ENCODE measurements at places on chromosomes 4 and X. TPM values are rescaled to one million over a fixed set of nuclear protein-coding genes. Genes with fewer than 3 reads are reported as not detected.
A peak's percentile ranks its signal among the peaks of the same experiment; 100 is the strongest.

Gene PSAPL1
- not detected for total RNA-seq

GRCh38 chr4:1200425-1201035 is 28.1 kb upstream of the SPON2 start:
- peak; percentile 68 for DNase-seq

Gene RHOXF2
- not detected for total RNA-seq

Gene TMSB15B
- 34.3 TPM for total RNA-seq

GRCh38 chr4:76377481-76377901 is 43.5 kb downstream of the CCDC158 start:
- no peak for DNase-seq

Data from M059J (cell line).